Sciatic nerve (tissue), 2 donors: ENCODE measurements at places on chromosomes 13 and 19.

- DNase-seq: no peak
Measured at GRCh38 chr19:46371371-46371901, 24.5 kb downstream of the PPP5C start.

GRCh38 chr13:109363431-109363830, 423.0 kb downstream of the IRS2 start:
- no peak for DNase-seq

- DNase-seq: no peak
Measured at GRCh38 chr13:61258185-61258584, 157.5 kb downstream of the PCDH20 start.

GRCh38 chr19:30092721-30093569, 150.9 kb downstream of the URI1 start:
- DNase-seq: no peak

- no peak for DNase-seq
Measured at GRCh38 chr13:82220641-82221040, 1661.6 kb downstream of the SLITRK1 start.

- no peak for DNase-seq
Measured at GRCh38 chr13:110397436-110398115, 90.5 kb downstream of the COL4A2 start.

GRCh38 chr19:16773259-16773658, 53.6 kb downstream of the NWD1 start:
- DNase-seq: no peak
